ENCODE measurements at places on chromosomes 2 and 18. TPM values are rescaled to one million over a fixed set of nuclear protein-coding genes. Genes with fewer than 3 reads are reported as not detected.

ALLC gene
- 0.16 TPM for total RNA-seq

FAP gene
- total RNA-seq: not detected

RGPD8 gene
- total RNA-seq: 11.3 TPM

LOXHD1 gene
- total RNA-seq: 0.33 TPM

ADRA2B gene
- total RNA-seq: 0.91 TPM

MATN3 gene
- 3.1 TPM for total RNA-seq

ABCG8 gene
- not detected for total RNA-seq

EPAS1 gene
- 5.1 TPM for total RNA-seq

IL36G gene
- total RNA-seq: not detected

CETN1 gene
- total RNA-seq: not detected

PDE11A gene
- 60.5 TPM for total RNA-seq

ANKRD53 gene
- total RNA-seq: 5.4 TPM

NRP2 gene
- total RNA-seq: 6.3 TPM

CYTIP gene
- total RNA-seq: 0.14 TPM

CAPN14 gene
- 0.50 TPM for total RNA-seq

LRATD1 gene
- total RNA-seq: 177 TPM

QPCT gene
- total RNA-seq: 2.7 TPM
